ENCODE measurements at places on chromosomes 7 and 10.

- DNase-seq = no peak
Measured at GRCh38 chr7:159125955-159126270, 18.8 kb downstream of the VIPR2 start.

- peak; percentile 46 for DNase-seq
Measured at GRCh38 chr10:110208614-110209453, 1.4 kb downstream of the MXI1 start.

DNA sequence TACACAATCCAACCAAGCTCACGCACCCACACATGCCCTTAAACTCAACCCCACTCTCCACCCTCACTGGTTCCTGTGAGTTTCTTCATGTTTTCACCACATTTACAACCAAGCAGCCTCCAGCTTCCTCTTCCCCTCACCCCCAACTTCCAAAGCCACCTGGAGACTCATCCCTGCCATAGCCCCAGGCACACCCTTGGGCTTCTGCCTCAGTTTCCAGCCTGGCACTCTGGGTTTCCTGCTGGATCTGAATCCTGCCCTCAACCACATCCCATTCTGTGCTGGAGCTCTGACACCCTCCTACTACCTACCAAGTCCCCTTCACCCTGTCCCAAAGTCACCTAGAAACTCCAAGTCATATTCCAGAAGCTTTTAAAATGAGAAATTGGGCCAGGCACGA is 29.4 kb downstream of the CCDC3 start:
- DNase-seq = no peak

- DNase-seq = peak; percentile 47
Measured at GRCh38 chr7:48511080-48511479, 339.8 kb downstream of the ABCA13 start.

DNA sequence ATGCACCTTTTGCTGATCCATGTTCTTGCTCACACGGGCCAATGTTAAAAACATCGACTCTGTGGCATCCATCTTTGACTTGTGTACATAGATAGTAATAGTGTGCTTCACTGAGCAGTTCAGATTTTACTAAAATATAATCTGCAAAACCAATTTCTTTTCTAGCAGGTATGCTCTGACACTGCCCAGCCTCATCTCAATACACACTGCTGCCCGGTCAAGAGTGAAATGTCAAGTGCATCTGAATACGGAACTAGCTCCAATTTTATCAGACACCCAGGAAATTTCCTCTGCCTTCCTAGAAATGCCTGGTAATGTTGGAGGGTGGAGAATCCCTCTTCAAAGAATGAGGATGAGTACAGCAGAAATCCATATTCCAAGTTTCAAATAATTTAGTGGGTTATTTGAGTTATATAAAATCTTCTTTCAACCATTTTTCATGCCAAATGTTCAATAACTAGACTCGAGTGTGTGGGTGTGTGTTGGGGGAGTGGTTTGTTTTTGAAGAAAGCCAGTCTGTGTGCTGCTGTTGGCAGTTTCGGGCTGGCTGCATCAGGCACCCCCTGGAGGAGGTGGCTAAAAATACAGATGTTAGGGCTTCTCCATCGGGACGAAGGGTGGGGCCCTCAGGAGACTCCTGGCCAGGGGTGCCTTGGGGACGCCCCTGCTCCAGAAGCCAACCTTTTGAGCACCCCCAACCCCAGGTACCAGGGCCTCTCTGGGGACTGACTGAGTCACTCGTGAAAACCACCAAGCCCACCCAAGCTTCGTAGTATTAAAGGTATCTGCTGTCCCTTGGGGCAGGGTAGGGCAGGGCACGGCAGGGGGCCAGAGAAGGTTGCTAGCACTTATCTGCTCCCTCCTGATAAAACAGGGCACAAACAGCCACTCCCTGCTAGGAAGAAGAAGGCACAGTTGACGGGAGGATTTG is 15.4 kb downstream of the CTBP2 start:
- no peak for DNase-seq

DNA sequence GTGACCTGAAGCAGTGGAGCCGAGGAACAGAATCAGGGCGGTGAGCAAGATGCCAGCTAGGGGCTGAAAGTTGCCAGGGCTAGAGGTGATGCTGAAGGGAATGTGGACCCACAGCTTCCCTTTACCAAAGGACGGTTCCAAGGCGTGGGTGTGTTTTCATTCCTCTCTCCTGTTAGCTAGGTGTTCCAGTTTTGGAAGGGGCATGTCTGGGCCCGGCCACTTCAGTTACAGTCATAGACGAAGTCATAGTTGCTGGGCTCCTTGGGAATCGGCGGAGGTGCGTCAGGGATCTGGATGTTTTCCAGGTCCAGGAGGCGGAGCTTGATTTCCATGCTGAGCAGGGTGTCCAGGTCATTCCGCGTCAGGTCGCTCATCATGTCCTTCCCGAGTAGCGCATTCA is 131.0 kb upstream of the AOAH start:
- DNase-seq = no peak

- peak; percentile 60 for DNase-seq
Measured at GRCh38 chr10:21515361-21516241, 9.9 kb downstream of the SKIDA1 start.

GRCh38 chr10:100485366-100485765 is 22.6 kb downstream of the WNT8B start:
- DNase-seq = no peak

- no peak for DNase-seq
Measured at GRCh38 chr7:2993396-2993795, 50.3 kb downstream of the CARD11 start.

- DNase-seq = no peak
Measured at GRCh38 chr10:51144161-51144781, 70.0 kb downstream of the PRKG1 start.

DNA sequence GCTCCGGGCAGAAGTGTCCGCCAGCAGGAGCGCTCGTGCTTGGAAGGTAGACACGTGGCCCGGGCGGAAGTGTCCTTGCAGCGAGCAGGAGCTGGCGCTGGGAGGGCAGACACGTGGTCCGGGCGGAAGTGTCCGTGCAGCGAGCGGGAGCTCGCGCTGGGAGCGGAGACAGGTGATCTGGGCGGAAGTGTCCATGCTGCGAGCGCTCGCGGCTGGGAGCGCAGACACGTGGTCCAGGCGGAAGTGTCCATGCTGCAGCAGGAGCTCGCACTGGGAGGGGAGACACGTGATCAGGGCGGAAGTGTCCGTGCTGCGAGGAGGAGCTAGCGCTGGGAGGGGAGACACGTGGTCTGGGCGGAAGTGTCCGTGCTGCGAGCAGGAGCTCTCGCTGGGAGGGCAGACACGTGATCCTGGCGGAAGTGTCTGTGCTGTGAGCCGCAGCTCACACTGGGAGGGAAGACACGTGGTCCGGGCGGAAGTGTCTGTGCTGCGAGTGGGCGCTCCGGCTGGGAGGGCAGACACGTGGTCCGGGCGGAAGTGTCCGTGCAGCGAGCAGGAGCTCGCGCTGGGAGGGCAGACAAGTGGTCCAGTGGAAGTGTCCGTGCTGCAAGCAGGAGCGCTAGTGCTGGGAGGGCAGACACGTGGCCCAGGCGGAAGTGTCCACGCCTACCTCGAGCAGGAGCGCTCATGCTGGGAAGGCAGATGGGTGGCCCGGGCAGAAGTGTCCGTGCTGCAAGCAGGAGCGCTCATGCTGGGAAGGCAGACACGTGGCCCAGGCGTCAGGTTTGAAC is 41.1 kb upstream of the PRKAR1B start:
- DNase-seq = no peak

GRCh38 chr7:139571651-139572050 is 48.2 kb downstream of the CLEC2L start:
- DNase-seq = no peak

- peak; percentile 4 for DNase-seq
Measured at GRCh38 chr7:146177301-146177700, 60.7 kb downstream of the CNTNAP2 start.

DNA sequence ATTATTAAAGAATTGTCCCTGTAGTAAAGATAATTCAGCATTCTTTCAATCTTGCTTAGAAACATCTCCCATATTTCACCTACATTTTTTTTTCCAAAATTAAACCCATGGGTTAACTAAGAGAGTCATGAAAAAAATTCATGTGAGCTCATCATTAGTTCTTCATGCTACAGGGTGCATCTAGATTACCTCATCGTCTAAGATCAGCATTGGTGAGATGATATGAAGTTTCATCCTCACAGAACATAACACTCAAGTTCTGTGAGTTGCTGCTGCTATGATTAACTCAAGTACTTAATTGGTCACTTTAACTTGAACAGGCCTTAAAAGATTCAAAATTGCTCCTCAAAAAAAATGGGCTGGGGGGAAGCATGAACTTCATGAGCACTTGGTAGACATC is 50.0 kb downstream of the RAB11FIP2 start:
- no peak for DNase-seq

- peak; percentile 21 for DNase-seq
Measured at GRCh38 chr10:97898429-97898828, 48.8 kb downstream of the GOLGA7B start.

GRCh38 chr7:131096267-131096927 is 231.3 kb upstream of the MKLN1 start:
- no peak for DNase-seq

DNA sequence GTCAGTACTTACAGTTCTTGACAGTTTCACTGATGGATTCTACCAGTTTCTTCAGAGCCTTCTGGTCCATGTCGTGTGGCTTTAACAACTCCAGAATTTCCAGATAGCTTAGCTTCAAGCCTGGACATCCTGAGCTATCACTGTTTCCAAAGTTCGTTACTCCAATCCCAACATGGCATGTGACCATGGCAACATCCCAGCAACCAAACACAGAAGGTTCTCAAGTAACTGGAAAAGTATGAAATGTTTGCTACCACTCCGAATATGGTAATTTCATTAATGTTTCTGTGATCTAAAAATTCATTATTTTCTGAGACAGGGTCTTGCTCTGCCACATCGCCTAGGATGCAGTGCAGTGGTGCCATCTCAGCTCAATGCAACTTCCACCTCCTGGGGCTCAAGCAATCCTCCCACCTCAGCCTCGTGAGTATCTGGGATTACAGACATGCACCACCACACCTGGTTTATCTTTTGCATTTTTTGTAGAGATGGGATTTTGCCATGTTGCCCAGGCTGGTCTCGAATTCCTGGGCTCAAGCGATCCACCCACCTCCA is 29.3 kb downstream of the RBM48 start:
- DNase-seq = peak; percentile 6

- DNase-seq = no peak
Measured at GRCh38 chr10:101019440-101019703, 11.6 kb downstream of the PDZD7 start.

DNA sequence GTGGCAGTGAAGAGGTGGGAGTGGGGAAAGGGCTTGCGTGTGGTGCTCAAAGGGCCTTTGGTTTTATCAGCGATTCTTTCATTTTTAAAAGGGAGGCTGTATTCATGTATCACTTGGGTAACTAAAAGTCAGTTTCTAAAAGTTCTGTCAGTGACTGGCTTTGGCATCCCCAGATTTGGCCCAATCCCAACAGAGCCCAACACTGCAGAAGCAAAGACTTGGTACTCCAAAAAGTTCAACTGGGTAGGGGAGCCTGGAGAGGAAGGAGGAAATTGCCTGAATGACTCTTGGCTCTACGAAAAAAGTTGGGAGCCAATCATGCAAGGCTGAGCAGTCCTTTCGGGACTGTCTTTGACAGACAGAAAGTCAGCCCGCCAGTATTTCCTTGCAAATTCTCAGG is 54.5 kb upstream of the COL13A1 start:
- DNase-seq = no peak

DNA sequence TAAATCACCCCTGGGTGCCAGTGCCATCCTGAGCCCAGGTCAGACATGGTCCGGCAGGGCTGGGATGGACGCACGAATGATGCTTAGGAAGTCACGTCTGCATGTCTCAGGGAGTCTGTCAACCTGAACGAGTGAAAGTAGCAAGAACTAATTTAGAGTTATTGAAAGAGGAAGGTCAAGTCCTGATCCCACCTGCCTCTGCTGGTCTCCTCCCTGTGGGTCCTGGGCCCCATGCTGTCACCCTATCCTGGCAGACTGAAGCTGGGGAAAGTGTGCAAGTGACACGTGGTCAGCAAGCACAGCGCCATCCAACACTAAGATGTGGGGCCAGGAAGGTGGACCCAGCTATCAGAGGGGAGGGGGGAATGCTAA is 26.1 kb upstream of the GRID1 start:
- no peak for DNase-seq

GRCh38 chr7:29032146-29032545 is 74.0 kb upstream of the TRIL start:
- DNase-seq = no peak

DNA sequence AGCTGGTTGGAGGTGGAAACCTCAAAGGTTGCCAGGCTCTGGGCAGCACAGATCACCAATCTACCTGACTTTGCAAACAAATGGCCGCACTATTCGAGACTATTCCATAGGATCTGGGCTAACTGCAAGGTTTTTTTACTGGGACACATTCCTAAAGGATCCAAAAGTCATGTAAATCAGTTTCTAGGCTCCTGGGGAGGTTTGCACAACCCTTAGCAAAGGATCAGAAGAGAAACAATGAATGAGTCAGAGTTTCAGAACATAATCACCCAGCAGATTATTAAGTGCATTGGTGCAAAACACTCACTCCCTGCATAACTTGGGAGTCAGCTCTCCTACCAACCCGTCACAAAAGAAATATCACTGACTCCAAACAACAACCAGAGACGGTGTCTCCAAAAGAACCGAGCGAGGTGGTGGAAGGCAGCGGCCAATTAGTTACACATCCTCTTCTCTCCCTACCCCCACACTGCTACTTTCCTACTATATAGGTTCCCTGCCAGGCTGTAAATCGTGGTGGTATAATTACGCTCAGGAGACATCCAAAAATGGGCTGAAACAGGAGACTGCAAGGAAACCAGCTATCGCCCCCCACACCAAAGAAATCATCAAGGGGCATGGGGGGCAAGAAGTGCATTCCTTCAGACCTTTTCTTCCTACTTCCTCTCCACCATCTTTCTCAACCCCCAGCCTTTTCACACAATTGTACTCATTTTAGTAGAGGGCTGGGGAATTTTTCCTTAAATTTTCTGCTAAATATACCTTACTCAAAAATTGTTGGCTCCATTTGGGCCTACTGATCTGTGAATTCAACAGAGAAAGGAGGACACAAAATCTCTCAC is 3.2 kb downstream of the UBE2H start:
- peak; percentile 66 for DNase-seq
